SW480 (cell line): ENCODE measurements at places on chromosomes 5 and 9.
A peak's percentile ranks its signal among the peaks of the same experiment; 100 is the strongest.

GRCh38 chr5:142432369-142432863 is 107.6 kb upstream of the SPRY4 start:
- DNase-seq, result no peak

GRCh38 chr5:173327948-173328843 is at the start of gene STC2:
Gene STC2 (minus strand): TSS chr5:173328414. CDS start chr5:173328193, 221 bp downstream.
- peak; percentile 100 for DNase-seq

DNA sequence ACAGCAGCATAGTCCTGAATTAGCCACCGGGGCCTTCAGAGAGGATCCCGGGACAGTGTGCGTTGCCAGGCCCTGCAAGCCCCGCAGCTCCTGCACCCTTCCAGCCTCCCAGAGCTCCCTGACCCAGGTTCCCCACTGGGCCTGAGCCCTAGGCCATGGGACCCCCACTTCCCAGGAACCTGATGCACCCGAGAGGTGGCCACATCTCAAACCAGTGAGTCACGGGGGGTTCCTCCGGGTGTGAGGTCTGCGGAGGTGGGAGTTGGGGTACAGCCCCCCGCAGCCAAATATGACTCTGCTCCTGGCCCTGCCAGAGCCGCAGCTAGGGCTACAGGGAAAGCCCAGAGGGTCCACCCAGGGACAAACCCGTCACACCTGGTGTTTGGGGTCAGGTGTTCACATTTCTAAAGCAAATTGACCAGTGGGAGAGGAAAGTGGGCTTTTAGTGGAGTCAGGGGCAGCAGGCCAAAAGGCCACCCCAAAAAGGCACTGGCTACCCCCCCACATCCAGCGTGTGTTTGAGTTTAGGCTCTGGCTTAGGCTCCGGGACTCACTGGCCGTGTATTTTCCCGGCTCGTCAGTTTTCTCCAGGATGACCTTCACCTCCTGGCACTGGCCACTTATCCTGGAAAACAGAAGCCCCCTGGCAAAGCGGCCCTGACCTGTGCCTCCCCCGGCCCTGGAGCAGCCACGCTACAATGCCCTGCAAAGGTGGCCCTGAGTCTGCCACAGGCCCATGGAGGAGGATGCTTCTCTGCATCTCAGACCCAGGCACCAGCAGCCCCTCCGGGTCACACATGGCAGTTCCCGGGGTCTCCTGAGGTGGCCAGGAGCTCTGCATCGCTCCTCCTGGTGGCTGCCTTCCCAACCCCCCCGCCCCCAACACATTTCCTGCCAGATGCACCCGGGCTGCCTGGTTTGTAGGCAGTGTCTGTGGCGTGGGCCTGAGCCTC is 17.4 kb upstream of the OBP2B start:
- DNase-seq, result no peak

- DNase-seq, result no peak
Measured at GRCh38 chr9:18922161-18922885, 110.7 kb downstream of the SAXO1 start.

- no peak for DNase-seq
Measured at GRCh38 chr5:143397302-143398052, 6.0 kb downstream of the NR3C1 start.

DNA sequence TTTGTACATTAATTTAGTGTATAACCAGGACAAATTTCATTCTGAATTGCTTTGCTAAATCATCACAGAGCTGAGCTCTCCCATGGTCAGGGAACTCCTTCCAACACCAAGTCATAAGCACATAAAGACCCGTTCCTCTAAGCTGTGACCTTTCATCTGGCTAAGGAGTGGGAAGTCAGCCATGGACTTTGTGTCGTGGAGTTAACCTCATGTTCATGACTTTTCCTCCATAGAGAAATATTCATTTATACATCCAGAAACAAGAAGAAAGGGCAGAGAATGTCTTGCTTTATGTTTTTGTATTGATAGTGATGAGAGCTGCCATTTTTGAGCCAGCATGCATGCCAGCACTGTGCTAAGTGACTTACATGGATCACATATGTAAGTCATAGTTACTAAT is 97.5 kb downstream of the INIP start:
- DNase-seq, result no peak

GRCh38 chr9:72130321-72130720 is 18.9 kb upstream of the GDA start:
- no peak for DNase-seq

DNA sequence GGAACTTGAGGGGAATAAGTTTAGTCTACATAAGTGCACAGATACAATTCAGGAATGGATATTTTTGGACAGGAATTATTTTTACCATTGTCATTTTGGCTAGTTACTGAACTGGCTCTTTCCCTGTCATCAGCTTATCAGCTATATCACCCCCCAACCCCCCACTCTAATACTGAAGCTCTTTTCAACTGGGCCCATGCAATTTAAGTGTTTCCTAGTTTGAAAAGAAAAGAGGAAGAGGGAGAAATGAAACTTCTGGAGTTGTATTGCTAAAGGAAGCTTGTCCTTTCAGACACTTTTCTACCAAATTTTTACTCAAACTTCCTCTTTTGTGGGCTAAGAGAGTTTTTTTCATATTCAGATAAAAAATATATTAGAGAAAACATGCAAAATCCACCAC is 18.5 kb upstream of the TIMD4 start:
- no peak for DNase-seq

DNA sequence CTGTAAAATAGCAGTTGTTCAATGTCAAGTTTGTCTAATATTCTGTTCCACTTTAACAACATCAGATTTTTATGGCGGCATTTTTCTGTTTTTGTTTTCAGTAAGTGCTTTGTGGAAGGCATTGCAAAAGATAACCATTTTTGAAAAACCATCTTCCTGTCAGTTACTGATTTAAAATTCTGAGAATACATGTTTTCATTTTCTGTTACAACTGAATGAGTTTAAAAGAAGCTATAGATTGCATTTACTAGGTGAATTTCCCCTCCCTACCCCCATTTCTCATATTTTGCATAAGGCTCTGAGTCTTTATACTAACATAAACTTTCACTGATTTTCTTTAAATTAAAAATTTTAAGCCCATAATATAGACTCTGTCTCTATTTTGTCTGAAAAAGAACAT is 4.6 kb upstream of the ERAP2 start:
- DNase-seq, result no peak
